ENCODE measurements at places on chromosomes 7 and 10. TPM values are rescaled to one million over a fixed set of nuclear protein-coding genes. Genes with fewer than 3 reads are reported as not detected.

The THAP5 gene
- total RNA-seq: 44.1 TPM

The GSTO2 gene
- 4.4 TPM for total RNA-seq

The DCLRE1A gene
- total RNA-seq: 15.3 TPM

The SP8 gene
- 4.7 TPM for total RNA-seq

The BRAF gene
- total RNA-seq: 148 TPM

The FRMD4A gene
- total RNA-seq: 463 TPM

The FAM237B gene
- not detected for total RNA-seq

The AKR1C4 gene
- not detected for total RNA-seq

The EPDR1 gene
- 13.8 TPM for total RNA-seq

The FAM25C gene
- total RNA-seq: not detected

The NUTM2A gene
- 3.1 TPM for total RNA-seq

The SPDYE1 gene
- total RNA-seq: not detected
